ENCODE measurements at places on chromosomes 6 and 20.

GRCh38 chr6:32703347-32703746 lies 36.9 kb upstream of the HLA-DQB1 start:
- DNase-seq = no peak

DNA sequence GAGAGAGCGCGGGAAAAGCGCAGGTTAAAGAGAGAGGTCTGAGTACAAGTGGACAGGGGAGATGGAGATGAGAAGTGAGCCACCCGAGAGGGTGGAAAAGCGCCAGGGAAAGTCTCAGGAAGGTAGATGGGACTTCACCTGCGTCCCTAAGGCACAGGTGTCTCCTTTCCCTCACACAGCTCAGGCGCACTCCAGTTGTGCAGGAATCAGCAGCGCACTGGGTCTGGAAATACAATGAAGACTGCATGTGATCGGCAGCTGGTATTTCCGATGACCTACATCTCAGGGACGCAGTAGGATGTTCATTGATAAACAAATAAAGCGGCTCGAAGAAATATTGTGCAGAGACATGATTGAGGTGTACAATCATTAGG lies 432 bp upstream of the KHDRBS2 start:
- DNase-seq = no peak

DNA sequence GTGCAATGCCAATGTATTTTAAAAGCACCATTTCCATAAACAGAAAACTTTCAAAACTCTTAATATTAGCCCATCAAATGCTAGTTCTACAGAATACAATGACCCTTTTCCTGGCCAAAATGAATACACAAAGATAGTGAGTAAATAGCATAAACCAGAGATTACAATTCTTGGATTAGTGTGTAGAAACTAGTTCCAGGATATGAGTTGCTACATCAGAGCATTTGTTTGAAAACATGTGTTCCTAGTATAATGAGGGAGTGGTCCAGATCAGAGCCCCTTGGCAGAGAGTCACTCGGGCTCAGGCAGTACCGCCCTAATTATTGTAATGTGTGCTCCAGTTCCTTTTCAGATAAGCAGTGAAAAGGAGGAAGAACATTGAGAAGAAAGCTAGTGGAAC lies 63.7 kb upstream of the COL21A1 start:
- no peak for DNase-seq

DNA sequence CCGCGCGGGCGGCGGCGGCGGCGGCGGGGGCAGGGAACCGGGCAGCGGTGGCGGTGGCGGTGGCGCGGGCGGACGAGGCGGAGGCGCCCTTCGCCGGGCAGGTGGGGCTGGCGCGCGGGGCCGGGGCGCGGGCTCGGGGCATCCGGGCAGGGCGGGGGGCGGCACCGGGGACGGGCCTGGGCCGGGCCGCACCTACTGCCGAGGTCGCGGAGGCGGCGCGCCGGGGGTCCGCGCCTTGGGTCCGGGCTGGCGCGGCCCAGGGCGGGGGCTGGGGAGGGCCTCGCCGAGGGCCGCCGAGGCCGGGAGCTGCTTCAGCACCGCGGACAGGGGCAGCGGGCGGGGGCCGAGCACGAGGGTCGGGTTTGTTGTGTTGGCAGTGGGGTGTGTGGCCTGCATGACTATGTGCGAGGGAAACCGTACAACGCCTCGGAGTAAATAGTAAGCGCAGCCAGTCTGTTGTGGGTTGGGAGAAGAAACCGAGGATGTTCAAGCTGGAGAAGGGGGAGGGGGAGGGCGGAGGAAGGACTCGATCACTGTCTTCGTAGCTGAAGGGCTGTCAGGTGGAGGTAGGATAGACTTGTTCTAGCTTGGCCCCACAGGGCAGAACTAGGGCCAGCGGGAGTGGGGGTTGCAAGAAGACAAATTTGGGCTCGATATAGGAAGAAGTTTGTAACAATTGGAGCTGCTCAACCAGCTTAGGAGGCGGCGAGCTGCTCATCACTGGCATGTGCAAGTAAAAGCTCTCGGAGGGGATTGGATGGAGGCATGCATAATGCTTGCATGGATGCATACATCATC lies 593 bp downstream of the MMP24 start:
- no peak for DNase-seq

- no peak for DNase-seq
These were observed 130.0 kb upstream of the BMP5 start for GRCh38 chr6:56005426-56005825.

GRCh38 chr20:60990643-60991042 lies 261.4 kb upstream of the CDH4 start:
- no peak for DNase-seq

DNA sequence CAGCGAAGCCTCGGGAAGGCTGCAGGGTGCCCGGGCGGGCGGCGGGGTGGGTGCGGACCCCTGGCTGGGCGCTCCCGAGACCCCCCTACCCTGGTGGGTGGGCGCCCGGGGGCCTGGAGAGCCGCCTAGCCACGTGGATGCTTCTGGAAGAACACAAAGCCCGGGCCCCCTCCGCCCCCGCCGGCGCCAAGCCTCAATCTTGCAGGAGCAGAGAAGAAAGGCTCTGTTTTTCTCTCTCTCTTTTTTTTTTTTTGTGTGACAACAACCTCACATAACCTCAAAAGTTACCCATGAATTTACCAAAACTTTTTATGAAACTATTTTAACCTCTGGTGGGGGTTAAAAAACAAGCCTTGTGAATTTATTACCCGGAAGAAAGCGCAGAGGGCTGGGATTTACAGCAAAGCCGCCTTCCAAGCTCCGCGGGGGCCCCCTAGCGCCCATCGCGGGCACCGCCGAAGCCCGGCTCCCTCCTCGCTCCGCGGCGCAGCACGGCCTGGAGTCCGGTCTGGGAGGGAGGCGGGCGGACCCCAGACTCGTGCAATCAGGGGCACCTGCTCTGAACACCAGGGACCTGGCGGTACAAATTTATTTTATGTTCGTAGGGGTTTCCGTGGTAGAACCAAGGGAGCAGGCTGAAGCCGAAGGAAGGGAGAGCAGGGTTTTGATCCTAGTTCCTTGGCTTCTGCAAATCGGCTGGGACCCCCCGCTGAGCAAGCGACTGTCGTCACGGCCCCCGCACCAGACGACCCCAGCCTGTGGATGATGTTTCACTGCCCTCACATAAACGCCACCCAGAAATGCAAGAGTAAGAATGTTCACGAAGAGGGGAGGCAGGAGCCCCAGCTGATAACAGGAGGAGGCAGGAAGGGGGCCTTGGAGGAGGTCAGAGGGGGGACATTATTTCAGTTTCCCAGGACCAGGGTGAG lies 58.9 kb downstream of the ZNF831 start:
- DNase-seq = no peak

GRCh38 chr6:111740506-111740905 lies 132.7 kb downstream of the FYN start:
- no peak for DNase-seq

DNA sequence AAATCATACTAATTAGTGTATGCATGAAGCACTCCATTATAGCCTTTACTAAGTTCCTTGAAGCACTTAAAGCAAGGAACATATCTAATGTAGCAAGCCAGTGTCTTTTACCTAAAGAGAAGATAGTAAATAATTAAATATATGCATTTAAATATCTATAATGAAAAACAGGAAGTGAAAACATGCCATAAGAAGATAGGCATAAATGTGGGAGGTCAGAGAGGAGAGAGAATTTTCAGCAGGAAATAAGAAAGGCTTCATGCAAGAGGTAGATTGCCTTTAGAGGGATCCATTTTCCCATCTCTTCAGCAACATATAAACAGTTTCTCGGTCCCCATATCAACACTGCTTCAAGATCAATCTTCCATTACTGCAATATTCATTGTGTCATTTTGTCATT lies 599.8 kb downstream of the FRK start:
- DNase-seq = no peak

GRCh38 chr6:150687508-150687907 lies 87.8 kb downstream of the PLEKHG1 start:
- DNase-seq = no peak

GRCh38 chr20:14637441-14637840 lies 300.0 kb upstream of the FLRT3 start:
- DNase-seq = no peak

DNA sequence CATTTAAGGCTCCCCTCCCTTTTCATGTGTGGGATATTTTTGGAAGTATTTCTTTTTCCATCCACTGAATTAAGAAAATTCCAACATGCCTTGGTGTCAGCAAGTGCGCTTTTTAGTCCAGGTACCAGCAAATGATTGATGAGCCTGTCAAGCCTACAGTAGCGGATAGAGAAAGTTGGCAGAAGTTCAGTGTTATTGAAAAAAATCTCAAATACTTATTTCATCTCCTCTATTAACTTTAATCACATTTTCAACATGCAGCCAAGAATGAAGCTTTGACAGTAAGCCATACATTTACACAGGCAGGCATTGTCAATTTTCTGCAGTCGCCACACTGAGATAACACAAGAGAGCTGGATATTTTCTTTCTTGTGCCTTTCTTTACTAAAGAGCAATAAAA lies 50.4 kb downstream of the BLOC1S5 start:
- DNase-seq = no peak

GRCh38 chr6:43395776-43396175 lies 26.3 kb upstream of the ZNF318 start:
- no peak for DNase-seq

DNA sequence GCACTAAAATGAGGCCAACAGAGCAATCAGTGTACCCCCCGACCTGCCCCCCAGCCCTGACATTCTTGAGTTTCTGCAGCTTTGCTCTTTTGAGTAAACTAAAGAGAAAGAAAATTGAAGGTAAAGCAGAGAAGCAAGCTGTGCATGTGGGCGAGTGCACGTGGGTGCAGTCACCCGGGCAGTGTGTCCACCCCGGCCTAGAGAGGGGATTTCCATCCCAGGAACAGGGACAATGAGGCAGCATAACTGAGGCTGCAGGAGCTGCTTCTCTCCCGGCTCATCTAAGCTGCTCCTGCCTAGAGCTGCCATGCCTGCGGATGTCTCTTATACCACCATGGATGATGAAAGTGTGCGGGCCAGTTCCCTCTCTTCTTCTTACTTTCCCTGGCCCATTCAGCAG lies 16.8 kb downstream of the CASS4 start:
- no peak for DNase-seq

DNA sequence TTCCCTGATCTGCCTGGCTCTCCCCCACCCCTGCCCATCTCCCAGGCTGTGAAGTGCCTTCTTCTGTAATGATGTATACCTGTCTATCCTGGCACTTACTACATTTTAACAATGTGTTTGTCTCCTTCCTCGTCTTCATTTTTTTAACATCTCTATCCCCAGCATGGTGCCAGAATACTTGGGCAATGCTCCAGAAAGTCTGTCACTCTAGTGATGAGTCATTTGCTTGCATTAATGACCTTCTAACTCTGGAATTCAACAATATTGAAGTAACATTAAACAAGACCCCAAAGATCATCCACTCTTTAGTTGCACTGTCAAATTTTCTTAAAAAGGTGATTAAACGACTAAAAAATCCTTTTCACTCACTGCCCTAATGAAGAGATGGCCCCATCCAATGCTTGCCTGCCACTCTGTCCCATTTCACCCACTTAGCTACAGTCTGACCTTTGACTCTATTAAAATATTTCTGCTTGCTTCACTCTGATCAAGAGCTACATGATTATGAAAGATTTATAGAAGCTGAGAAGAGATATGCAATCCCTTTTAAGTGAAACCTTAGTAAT lies 7.7 kb upstream of the KLHL31 start:
- no peak for DNase-seq
